ENCODE measurements at places on chromosomes 12 and 14. TPM values are rescaled to one million over a fixed set of nuclear protein-coding genes. Genes with fewer than 3 reads are reported as not detected.

- no peak for DNase-seq
Observed at GRCh38 chr12:59322473-59322872, 273.4 kb upstream of the SLC16A7 start.

Gene HHIPL1
- total RNA-seq: 2.6 TPM

DNA sequence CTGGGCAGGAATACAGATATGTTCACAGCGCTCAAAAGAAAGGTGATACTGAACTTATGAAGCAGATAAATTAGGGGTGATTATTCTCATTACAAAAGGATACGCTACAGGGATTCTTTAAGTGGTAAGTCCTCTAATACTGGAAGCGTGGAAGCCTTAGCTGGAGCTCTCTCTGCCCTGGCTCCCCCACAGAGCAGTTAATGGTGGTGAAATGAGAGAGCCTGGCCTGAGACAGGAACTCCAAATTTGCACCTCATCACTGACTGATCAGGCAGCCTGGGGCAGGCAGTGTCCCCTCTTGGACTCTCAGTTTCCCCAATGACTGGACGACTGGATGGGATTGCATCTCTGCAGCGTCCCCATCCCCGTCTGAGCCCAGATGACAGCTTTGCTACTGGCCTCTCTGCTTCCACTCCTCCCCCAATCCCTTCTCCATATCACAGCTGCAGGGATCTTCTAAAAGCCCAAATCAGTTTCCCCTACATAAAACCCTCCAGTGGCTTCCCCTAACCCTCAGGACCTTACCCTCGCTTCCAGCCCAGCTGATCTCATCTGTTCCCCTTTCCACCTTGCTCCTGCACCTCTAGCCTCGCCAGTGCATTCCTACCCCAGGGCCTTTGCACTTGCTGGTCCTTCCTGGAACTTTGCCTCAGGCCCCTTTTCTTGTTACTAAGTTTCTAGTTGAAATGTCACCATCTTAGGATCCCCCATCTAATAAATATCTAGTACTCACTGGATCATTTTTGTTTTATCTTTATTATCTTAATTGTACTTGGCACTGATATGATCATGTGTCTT is 171.7 kb upstream of the LHX5 start:
- DNase-seq: no peak

- DNase-seq: no peak
Observed at GRCh38 chr12:52513736-52514135, 6.5 kb downstream of the KRT5 start.

- no peak for DNase-seq
Observed at GRCh38 chr12:113325916-113326315, 9.0 kb downstream of the SLC8B1 start.

- no peak for DNase-seq
Observed at GRCh38 chr14:104117341-104118005, 20.9 kb upstream of the KIF26A start.

Gene EIF5
- 328 TPM for total RNA-seq

- DNase-seq: no peak
Observed at GRCh38 chr12:32051511-32052211, 55.0 kb upstream of the BICD1 start.

DNA sequence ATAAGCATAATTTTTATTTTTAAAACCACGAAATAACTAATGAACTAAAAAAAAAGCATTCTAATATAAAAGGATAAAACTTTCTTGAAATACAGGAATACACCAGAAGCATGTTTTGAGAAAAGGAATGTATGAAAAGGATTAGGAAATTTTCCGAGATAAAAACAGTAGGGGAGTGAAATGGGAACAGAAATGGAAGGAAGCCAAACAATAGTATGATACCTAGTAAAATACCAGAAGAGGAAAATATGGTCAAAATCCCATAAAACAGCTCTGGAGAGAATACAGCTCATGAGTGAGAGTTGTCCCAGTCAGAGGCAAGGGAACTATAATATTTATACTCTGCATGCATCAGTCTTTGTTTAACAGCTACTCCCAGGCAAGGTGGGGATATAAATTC is 1016.2 kb downstream of the SLC6A15 start:
- no peak for DNase-seq

Gene ANGEL1
- 26.8 TPM for total RNA-seq

DNA sequence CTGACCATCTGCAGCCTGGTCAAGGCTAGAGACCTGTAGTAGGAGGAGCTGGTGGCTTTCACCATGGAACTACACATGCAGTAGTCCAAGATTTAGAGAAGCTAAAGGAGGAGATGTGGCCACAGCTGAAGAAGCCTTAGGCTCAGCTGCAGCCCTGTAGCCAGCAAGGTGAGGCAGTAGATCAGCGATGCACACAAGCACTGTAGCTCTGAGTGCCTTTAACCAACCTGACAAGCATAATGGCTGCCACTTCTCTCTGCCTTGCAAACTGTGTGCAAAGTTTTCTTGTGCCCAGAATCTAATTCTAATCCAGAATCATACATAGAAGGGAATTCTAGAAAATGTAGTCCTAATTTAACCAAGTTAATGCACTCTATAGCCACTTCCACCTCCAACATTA is 159.0 kb upstream of the ARID2 start:
- no peak for DNase-seq

Gene ITGA7
- 76.4 TPM for total RNA-seq

DNA sequence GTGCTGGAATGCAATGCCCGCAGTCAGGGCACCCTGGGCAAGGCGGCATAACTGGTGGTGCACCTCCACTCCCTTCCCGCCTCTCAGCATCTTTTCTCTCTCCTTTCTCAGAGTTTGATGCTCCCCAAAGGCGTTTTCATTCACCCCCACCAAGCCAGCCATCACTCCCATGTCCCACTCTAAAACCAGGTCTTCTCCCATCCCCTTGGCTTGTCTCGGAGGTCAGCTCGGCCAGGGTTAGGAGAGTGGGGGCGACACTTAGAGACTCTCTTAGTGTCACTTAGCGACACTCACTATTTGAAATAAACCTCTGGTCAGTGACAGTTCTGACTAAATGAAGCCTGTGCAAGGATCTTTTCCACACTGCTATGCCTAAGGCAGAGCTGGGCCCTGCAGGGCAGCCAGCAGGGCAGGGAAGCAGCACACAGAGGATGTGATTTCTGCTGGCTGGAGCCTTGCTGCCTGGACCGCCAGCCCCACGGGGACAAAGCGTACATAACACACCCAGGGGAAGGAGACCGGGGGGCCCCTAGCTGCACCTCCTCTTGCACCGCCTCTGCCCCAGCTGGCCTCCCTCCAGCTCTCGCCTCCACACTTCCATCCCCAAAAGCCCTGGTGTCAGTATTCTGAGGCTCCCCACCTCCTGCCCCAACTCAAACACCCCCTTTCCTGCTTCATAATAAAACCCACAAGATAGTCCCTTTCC is 64.5 kb downstream of the VWF start:
- no peak for DNase-seq

Gene YY1
- total RNA-seq: 119 TPM

GRCh38 chr12:19382111-19382526 is 57.2 kb upstream of the AEBP2 start:
- no peak for DNase-seq

Gene ERGIC2
- 54.8 TPM for total RNA-seq

- no peak for DNase-seq
Observed at GRCh38 chr12:113142173-113142885, 6.8 kb upstream of the RASAL1 start.

DNA sequence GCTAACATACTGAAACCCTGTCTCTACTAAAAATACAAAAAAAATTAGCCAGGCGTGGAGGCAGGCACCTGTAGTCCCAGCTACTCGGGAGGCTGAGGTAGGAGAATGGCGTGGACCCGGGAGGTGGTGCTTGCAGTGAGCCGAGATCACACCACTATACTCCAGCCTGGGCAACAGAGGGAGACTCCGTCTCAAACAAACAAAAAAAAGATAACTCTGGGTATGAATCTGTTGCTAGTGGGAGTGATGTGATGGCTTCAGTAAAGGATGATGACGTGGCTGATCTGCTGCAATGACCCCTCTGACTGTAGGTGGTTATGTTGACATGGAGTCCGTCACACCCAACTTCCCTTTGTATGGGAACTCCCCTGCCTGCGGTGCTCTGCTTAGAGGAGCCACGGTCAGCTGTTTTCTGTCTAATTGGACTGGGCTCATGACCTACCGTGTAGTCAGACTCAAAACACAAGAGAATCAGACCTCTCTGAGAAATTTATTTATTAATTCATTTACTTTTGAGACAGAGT is 59.1 kb upstream of the MED13L start:
- no peak for DNase-seq

Gene ZNF605
- total RNA-seq: 16.9 TPM

- DNase-seq: no peak
Observed at GRCh38 chr12:46682148-46682547, 143.6 kb downstream of the SLC38A4 start.

GRCh38 chr12:132132609-132133430 is 11.3 kb downstream of the DDX51 start:
- no peak for DNase-seq

Gene POU6F1
- 8.7 TPM for total RNA-seq

Gene UNG
- total RNA-seq: 163 TPM

Gene OTOGL
- total RNA-seq: 0.31 TPM

DNA sequence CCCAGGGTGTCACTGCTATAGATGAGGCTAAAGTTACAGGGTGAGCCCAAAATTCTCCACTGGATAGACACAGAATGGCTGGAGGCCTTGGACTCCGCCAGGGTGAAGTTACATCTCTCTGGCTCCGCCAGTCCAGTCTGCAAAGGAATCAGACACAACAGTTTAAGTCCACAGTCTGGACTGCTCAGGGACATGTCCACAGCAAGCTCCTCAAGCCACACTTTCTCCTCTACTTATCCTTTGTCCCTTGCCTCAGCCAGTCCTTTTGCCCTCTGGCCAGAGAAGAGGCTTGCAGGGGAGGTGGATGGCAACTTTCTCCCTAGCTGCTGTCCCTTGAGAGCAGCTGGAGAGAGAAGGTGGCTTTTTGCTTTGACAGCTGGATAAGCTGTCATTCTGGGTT is 28.0 kb downstream of the PTPRB start:
- DNase-seq: no peak

Gene AMN
- total RNA-seq: 0.99 TPM

- no peak for DNase-seq
Observed at GRCh38 chr14:94110552-94111181, at the start of gene IFI27. TSS of gene IFI27 (plus strand) at chr14:94110736.

Gene GYS2
- not detected for total RNA-seq

Gene PAPLN
- 15.9 TPM for total RNA-seq

DNA sequence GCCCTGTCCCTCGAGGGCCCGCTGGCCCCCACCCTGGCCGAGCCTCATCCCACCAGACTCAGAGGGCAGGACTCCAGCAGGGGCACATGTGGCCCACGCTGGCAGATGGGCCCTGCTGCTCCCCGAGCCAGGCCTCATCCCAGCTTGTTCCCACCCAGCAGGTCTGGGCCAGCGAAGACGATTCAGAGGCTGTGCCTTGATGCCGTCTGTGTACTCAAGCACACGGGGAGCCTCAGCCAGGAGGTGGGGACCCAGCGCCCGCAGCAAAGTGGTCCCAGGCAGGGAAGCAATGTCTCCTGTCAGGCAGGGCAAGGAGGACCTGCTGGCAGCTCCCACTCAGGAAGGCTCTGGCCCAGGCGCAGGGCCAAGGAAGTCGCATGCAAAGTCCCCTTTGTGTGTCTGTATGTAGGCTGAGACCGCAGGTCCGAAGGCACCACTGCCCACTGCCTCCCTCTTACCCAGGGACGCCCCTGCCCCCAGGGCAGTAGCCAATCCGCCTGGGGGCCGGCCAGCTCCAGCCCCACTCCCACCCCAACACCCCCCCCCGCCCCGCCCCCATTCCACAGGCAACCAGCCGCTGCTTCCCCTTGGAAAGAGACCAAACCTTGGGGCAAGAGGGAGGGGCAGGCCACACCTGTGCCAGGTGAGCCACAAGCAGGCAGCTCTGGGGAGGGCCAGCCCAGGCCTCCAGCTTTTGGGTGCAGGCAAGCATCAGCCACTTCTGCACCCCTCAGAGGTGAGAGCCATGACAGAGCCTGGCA is 9.4 kb downstream of the DEGS2 start:
- DNase-seq: no peak

GRCh38 chr14:70448633-70449340 is 3.2 kb upstream of the ADAM21 start:
- no peak for DNase-seq

GRCh38 chr14:80455031-80455430 is 243.7 kb upstream of the DIO2 start:
- no peak for DNase-seq

DNA sequence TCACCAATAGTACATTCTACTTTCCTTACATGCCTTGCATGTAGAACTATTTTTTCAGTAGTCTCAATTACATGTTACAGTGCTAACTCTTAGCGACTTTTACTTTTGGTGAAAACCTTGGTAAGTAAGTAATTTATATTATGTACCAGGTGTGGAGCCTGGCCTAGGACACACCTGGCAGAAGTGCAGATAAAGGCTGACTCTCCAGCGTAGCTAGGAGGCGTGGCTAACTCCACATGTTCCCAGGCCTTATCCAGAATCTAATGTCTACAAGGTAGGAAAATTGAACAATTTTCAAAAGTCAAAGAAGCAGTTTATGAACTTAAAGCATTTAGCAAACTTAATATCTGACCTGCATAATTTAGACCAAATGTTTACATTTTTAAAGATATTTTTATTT is 157.4 kb downstream of the DHRS2 start:
- no peak for DNase-seq

Gene DNAH10
- 0.24 TPM for total RNA-seq

DNA sequence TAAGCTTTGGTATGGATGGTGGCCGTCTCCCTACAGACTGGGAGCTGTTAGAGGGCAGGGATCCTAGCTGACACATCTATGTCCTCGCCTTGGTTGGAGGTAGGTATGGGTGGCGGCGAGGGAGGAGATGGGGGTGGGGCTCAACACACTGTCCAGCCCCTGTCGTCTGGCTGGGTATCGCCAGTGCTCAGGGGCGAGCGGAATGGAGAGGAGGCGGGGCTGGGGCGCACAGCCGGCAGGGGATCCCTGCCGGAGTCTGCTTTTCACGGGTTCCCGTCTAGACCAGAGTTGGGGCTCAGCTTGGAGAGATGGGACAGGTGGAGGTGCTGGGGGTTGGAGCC is 16.1 kb downstream of the TAMALIN start:
- no peak for DNase-seq

- DNase-seq: no peak
Observed at GRCh38 chr14:71780075-71780474, 152.2 kb upstream of the RGS6 start.

GRCh38 chr12:21942377-21942703 is 1.1 kb upstream of the ABCC9 start:
- peak; percentile 66 for DNase-seq

DNA sequence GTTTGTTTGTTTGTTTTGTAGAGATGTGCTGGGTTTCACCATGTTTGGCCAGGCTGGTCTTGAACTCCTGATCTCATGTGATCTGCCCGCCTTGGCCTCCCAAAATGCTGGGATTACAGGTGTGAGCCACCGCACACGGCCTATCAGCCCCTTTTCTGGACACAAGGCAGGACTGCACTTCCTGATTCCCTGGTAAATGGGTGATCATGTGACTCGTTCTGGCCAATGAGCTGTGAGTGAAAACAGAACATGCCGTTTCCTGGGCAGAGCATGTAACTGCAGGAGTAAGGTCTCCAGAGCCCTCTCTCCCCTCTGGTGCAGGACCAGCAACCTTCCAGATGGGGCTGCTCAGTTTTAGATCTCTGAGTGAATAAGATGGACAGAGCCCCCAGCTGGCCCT is 92.7 kb downstream of the ITPK1 start:
- DNase-seq: no peak

Gene ADAM20
- total RNA-seq: 0.26 TPM

Gene CPSF2
- 130 TPM for total RNA-seq

- DNase-seq: no peak
Observed at GRCh38 chr12:89464974-89465592, 59.5 kb downstream of the GALNT4 start.

Gene ARHGDIB
- total RNA-seq: 0.82 TPM

Gene NELL2
- 54.2 TPM for total RNA-seq

Gene PEBP1
- 458 TPM for total RNA-seq
